NCI-H1694 (cell line): ENCODE measurements at places on chromosomes 6 and 20.

GRCh38 chr6:137894779-137895385, 27.8 kb downstream of the TNFAIP3 start:
- no peak for DNase-seq

- DNase-seq = no peak
These were observed 45.5 kb upstream of the CCR6 start for GRCh38 chr6:167077241-167077932.

- DNase-seq = no peak
These were observed 13.1 kb downstream of the JAG1 start for GRCh38 chr20:10660661-10661060.

GRCh38 chr20:21510414-21511384, 3.2 kb downstream of the NKX2-2 start:
- no peak for DNase-seq

GRCh38 chr6:50889935-50890334, 71.3 kb downstream of the TFAP2B start:
- no peak for DNase-seq

GRCh38 chr6:158255275-158255988, 56.8 kb upstream of the TULP4 start:
- no peak for DNase-seq

DNA sequence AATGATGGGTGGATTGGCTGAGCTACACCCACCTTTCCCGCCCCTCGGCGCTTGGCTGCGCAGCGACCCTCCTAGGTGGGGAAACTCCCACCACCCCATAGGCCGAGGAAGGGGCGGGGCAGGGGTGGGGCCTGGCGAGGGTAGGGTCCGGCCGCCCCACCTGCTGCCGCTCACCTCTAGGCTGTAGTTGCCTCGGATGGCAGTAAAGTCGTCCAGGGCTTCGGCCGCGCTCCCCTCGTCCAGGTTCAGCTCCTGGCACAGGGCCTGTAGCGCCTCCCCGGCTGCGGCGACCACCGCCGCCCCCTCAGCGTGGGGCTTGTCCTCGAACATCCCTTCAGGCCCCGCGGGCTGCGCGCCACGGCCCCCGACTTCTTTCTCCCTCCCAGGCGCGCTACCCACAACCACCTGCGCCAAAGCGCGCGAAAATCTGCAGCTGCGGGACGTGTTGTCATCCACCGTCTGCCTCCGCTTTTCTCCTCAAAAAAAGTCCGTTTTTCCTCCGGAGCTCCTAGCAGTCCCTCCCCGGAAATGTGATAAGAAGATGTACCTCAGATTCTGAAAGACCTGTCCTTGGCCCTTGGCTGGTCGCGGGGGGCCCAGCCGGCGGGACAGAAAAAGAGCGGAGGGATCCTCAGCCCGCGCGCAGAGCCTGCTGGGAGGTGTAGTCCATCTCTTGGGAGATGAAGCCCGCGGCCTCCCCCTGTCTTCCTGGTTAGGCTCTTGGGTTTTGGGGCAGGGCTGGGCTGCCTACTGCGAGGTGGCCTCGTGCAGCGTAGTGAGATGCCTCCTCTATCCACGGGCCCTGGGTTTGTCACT, at the start of gene RBL1:
Gene RBL1, minus strand, starts transcription at position 399 of the 816 bp plus-strand sequence. Its CDS starts 69 bp downstream, at position 330.
- DNase-seq = peak; percentile 76

DNA sequence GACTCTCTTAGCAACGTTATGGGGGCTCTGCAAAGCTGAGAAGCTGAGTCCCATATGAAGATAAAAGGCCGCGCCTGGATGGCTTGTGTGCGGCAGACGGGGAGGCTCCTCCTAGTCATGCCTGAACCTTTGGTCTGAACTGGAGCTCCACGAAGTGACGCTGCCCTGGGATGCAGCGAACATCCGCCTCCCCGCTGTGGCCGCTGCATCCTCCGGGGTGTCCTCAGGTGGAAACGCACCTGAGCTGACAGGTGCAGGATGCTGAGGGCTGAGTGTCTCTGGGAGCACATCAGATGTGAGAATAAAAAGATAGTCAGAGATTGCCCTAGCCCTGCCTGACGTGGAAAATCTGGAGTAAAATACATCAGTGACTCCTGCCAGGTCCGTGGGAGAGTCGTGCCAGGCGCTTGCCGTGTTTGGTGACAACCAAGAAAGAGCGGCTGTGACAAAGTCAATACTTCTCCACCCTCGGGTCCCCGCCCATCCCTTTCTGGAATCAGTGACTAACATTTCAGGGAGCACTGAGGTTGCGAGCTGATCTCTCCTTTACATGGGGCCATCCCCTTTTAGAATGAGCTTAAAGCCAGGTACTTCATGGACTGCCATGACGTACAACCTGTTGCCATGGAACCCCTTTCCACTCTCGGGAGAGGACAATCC, 162.8 kb upstream of the AFDN start:
- DNase-seq = no peak

GRCh38 chr6:19408331-19408730, 428.8 kb upstream of the ID4 start:
- DNase-seq = peak; percentile 77

- DNase-seq = no peak
These were observed 27.3 kb upstream of the SERINC3 start for GRCh38 chr20:44549123-44549522.

- DNase-seq = peak; percentile 12
These were observed 1.8 kb downstream of the RIPOR2 start for GRCh38 chr6:24933868-24934401.

GRCh38 chr6:30688569-30688968, 2.1 kb upstream of the PPP1R18 start:
- no peak for DNase-seq

- no peak for DNase-seq
These were observed 10.6 kb downstream of the TAAR1 start for GRCh38 chr6:132648356-132648755.

GRCh38 chr6:70107852-70108629, 194.8 kb downstream of the COL9A1 start:
- DNase-seq = peak; percentile 57

DNA sequence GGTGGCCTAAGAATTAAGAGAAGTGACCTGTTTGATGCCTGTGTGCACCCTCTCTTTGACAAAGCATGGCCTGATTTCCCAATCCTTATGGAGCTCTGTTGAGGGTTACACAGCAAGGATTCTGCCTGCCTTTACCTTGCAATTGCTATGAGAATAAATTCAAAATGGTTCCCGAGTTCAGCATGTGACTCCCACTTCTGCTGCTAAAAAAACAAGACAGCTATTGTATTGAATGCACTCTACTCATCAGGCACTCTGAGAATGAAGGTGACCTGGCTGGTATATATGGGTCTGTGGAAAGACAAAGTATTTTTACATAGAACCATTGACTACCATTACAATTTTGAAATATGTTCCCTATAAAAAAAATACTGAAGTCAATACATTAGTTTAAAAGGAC, 190.3 kb downstream of the ATXN1 start:
- no peak for DNase-seq

- DNase-seq = no peak
These were observed 114.4 kb downstream of the SOD2 start for GRCh38 chr6:159578629-159579028.

GRCh38 chr6:129194306-129194941, 311.5 kb downstream of the LAMA2 start:
- DNase-seq = no peak

- no peak for DNase-seq
These were observed 89.5 kb downstream of the UBE3D start for GRCh38 chr6:82976179-82976578.

DNA sequence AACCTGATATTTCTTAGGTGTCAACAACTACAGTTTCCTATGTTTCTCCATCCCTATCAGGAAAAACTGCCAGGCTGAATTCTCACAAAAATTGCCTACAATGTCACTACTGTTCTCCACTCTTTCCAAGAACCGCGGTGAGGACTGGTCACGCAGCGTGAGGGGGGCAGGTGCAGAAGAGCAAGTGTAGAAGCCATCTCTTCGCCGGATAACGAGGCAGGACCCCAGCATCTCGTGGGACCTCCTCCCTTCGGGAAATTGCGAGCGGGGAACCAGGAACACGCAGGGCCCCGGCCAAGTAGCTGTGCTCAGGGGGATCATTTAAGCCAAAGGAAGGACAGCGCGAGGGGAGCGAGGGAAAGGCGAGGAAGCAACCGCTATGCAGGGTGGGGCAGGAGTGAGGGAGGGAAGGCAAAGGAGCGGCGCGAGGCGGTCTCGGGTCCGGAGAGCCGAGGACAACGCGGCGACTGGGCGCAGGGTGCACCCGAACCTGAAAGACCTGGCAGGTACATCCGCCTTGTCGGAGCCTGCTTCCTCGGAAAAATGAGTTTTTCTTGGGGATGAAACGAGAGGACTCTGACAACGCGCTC, 559 bp downstream of the APMAP start:
- DNase-seq = no peak

- no peak for DNase-seq
These were observed 159.6 kb upstream of the MYLIP start for GRCh38 chr6:15969236-15969778.

- no peak for DNase-seq
These were observed 253.1 kb downstream of the SLC24A3 start for GRCh38 chr20:19465536-19465935.

- DNase-seq = no peak
These were observed 35.7 kb downstream of the DNAAF9 start for GRCh38 chr20:3371754-3372153.

- peak; percentile 59 for DNase-seq
These were observed 97.1 kb upstream of the PRDM1 start for GRCh38 chr6:105988812-105989577.

- DNase-seq = no peak
These were observed 184.2 kb upstream of the SPTLC3 start for GRCh38 chr20:12824328-12825225.

GRCh38 chr6:111032484-111033140, 50.8 kb downstream of the RPF2 start:
- no peak for DNase-seq

DNA sequence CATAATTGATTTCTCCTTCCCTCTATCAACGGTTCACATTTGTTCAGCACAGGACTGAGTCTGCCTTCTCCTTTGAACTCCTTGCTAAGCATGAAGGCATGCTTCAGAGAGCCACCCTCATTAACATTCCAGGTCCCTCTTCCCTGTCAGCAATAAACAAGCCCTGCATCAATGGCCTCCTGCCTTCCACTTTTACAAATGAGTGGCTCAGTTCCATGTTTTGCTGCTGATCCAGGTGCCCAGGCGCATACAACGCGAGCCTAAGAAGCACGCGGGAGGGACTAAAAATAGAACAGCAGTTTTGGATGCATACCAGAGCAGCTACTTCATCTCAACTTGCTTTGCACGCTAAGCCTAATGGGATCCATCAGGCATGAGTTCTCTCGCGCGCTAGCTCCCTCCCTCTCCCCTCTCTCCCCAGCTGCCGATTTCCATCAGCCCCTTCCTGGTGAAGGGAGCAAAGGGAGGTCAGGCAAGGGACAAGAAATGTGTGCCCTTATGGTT, 53.4 kb downstream of the TRAF3IP2 start:
- DNase-seq = peak; percentile 83

- DNase-seq = no peak
These were observed 1008.3 kb downstream of the KIF16B start for GRCh38 chr20:15564981-15565380.

GRCh38 chr6:14025160-14025559, 92.4 kb upstream of the CD83 start:
- no peak for DNase-seq

DNA sequence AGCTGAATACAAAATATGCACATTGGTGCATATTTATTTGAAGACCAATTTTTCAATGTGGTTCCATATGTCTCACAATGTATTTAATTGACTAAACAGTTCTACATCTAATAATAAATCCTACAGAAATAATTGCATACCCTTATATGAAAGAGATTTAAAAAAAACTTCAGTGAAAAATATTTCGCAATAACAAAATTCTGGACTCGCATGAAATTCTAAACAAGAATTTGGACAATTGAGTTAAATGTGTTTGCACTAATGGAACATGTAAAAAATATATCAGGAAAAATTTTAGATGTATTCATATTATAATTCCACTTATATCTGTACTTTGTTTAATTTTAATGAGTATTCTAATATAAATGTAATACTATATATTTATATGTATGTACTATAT, 1003.1 kb downstream of the EYS start:
- no peak for DNase-seq

DNA sequence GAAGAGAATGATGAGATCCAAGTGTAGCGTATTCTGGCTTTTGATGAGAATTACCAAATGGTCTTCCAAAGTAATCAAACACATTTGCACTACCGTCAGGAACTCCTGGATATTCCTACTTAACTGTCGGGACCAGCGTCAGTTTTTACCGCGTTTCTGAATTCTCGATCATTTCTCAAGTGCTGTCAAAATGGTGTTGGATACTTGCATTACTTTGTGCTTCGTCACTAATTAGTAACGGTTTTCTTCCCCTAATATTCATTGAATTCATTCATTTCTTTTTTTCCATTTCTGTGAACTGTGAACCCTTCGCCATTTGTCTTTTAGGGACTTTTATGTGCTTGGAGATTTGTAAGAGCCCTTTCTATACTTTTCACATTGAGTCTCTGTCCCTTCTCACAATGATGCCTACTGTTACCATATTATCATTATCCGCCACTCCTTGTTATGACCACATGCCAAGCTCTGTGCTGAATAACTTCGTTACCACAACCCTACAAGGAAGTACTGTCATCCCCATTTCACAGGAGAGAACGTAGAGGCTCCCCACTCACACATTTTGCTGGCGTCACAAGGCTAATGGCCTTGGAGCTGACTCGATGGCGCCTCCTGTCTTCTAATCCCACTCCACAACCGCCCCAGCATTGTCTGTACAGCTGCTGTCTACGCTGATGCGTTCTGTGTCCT, 74.2 kb upstream of the QKI start:
- DNase-seq = no peak

DNA sequence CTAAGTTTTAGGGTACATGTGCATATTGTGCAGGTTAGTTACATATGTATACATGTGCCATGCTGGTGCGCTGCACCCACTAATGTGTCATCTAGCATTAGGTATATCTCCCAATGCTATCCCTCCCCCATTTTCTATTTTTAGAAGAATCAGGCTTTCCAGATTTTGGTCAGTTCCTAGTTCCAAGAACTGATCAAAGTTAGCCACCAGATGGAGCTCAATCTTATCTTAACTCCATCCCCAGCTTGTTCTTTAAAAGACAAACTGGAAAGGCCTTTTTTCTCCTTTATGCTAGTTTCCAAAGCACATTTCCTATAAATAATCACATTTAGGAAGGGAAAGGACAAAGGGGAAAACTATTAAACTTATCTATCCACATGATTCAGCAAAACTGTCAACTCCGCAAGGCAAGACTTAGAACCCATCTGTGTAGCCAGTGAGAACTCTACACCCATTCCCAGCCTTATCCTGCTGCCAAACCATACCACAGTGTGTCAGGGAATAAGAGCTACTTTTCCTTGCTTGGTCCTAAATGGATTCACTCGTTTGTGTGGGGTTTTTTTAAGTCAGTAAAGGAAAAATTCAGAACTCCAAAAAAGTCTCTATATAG, 22.8 kb upstream of the KHDC1 start:
- peak; percentile 31 for DNase-seq

- no peak for DNase-seq
These were observed 21.5 kb upstream of the TAF4 start for GRCh38 chr20:62087227-62087626.

- no peak for DNase-seq
These were observed 1.1 kb upstream of the RNF182 start for GRCh38 chr6:13923527-13924145.

DNA sequence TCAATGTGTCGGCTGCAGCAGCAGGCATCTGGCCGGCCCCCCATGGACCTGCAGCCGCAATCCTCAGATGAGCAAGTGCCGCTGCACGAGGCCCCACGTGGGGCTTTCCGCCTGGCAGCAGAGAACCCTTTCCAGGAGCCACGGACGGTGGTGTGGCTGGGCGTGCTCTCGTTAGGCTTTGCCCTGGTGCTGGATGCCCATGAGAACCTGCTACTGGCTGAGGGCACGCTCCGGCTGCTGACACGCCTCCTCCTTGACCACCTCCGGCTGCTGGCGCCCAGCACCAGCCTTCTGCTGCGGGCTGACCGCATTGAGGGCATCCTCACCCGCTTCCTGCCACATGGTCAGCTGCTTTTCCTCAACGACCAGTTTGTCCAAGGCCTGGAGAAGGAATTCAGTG, 3.5 kb downstream of the AP5S1 start:
- DNase-seq = no peak
